ENCODE measurements at places on chromosomes 2 and 18. TPM values are rescaled to one million over a fixed set of nuclear protein-coding genes. Genes with fewer than 3 reads are reported as not detected.

Gene CERKL
- total RNA-seq = not detected

Gene TTN
- total RNA-seq = 0.33 TPM

Gene TRAPPC8
- 51.1 TPM for total RNA-seq

Gene PPP1R1C
- 0.50 TPM for total RNA-seq

Gene BOLL
- total RNA-seq = not detected

Gene HOXD1
- not detected for total RNA-seq

Gene FBXO48
- 0.26 TPM for total RNA-seq

Gene CAVIN2
- total RNA-seq = 12.6 TPM

DNA sequence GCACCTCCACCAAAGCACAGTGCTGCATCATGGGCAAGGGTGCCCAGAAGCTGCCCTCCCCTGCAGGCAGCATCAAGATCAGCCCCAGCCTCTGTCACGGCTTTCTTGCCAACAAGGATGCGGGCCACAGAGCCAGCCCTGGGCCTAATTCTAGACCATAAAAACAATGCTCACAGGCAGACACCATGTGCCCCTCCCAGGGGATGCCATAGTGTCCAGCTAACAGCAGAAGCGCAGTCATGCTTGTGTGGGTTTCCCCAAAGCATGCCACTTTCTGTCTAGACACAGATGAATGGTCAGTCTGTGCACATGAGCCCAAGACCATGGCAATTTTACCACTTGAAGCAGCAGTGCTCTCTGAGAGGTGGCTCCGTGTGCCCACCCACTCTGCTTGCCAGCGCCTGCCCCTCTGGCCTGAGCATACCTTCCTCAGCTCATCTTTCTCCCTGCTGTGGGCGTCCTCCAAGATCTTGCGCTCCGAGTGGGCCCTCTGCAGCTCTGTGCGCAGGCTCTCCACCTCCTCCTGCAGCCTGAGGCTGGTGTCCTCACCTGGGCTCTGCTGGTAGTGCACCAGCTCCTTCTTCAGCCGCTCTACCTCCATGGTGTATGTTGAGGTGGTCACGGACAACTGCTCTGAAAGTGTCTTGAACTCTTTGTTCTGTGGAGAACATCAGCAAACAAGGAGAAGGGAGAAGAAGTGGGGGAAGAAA lies 81.3 kb upstream of the ACAA2 start:
- DNase-seq = no peak

GRCh38 chr2:204691911-204692510 lies 146.7 kb downstream of the PARD3B start:
- peak; percentile 76 for DNase-seq

DNA sequence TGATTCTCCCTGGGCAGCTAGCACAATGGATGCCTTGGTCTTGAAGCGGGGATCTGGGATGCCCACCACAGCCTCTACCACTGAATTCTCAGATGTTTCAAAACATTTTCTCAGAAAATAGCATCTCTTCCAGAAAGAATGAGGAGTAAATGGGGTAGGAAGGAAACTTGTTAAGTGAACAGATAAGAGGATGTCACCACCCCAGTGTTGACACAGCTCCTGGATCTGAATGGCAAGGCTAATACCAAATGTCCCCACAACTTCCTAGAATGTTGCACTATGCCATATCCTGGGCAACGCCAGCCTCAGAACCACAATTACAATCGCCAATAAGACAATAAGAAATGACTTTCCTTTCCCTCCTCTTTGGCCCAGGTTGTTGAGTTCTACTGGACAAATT lies 177.2 kb downstream of the BCL11A start:
- DNase-seq = no peak

GRCh38 chr2:85994421-85994777 lies 105.6 kb upstream of the ST3GAL5 start:
- no peak for DNase-seq

GRCh38 chr2:164903204-164903603 lies 52.1 kb downstream of the SLC38A11 start:
- DNase-seq = peak; percentile 77

DNA sequence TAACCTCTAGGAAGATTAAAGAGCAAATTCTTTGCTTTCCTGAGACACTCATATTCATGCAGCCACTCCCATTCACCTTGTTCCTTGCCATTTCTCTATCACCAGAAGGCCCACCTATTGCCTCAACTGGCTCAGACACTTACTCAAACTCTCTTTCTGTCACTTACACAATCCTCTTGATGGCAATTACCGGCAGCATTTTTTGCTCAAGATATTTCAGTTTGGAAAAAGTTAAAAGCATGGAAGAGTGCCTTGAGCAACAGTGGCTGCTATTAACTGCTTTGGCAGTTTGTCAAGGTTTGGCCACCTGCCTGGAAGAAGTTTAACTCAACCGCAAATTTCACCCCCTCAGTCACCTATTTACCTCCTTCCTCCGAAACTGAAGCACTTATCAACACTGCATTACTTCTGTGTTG lies 1104.0 kb upstream of the PIK3C3 start:
- peak; percentile 88 for DNase-seq

GRCh38 chr2:26922405-26923188 lies 47.8 kb upstream of the MAPRE3 start:
- DNase-seq = peak; percentile 15

DNA sequence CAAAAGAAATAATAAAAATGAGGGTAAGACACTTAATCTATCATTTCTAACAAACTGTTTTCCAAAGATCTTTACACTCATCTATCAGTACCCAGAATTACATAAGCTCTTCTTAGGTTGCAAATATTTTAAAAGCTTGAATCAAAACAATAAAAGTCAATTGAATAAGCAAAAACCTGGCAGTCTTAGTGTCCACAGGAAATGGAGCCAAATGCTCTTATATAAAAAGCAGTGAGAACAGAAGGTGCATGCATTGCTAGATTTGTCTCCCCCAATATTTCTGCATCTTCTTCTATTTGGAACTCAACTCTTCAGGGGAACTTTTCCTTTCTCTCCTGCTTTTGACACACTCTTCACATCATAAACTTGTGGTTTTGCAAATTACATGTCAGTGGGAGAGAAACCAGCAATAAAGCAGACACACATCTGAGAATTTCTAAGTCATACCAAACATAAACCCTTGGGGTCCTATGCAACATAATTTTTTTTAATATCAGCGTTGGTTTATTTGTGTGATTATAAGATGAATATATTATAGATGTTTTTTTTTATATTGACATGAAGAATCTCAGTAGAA lies 343.9 kb upstream of the ACVR2A start:
- no peak for DNase-seq

GRCh38 chr2:70887550-70888246 lies 48.0 kb upstream of the ATP6V1B1 start:
- DNase-seq = no peak
